ENCODE measurements at places on chromosomes 12 and 14.

- H3K27ac ChIP-seq = no peak overlapping the region
- H3K4me3 ChIP-seq = no peak overlapping the region
- H3K36me3 ChIP-seq = no peaks in the 10 kb centered on the region
- no peaks in the 10 kb centered on the region for H3K4me1 ChIP-seq
- no peaks in the 10 kb centered on the region for H3K27me3 ChIP-seq
Observed at GRCh38 chr14:33709711-33710110, 241.2 kb downstream of the EGLN3 start.

DNA sequence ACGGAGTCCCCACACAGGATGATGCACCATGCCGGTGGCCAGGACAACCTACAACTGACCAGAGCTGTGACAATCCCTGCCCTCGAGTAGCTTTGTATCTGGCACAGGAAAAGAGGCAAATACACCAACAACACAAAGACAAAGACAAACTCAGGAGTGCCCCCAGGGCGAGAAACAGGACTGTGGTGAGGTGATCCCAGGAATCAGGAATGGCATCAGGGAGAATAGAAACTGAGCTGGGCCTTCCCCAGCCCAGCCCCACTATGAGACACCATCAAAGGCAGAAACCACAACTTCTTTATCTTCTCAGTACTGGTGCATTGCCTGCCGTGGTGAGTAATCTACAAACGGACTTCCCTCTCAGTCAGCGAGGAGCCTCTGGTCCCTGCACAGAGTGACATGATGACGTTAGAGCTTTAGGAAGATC lies 157.7 kb downstream of the TTC7B start:
- H3K27me3 ChIP-seq = no peaks in the 10 kb centered on the region
- H3K4me3 ChIP-seq = no peak overlapping the region
- no peak for DNase-seq

DNA sequence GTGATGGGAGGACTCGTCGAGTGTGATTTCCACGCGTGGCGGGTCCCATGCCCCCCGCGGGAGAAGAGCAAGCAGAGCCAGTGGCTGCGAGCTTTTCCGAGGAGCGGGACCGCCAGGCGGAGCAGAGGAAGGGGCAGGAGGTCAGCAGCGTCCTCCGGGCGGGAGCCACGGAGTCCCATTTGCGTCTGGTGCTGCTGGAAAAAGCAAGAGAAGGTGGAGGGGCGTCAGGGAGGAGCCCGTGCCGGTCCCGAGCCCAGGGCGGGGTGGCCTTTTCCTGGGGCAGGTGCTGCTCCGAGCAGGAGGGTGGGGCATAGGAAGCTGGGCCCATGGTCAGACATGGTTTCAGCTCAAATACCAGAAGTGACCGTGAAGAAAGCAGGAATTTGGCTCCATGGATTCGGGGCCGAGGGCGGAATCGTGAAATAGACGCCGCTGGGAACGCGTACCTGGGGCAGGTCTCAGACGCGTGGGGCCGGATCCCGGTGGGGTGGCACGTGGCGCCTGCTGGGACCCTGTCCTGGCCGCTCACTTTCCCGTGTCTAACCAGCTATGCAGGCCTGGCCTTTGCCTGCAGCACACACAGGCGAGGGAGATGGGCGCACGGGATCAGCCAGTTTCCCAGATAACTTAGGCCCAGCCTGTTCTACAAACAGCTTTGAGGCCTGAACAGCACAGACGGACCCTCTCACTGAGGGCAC lies 60.0 kb downstream of the GALNT9 start:
- H3K36me3 ChIP-seq = no peaks in the 10 kb centered on the region
- no peak overlapping the region for H3K4me3 ChIP-seq
- H3K27me3 ChIP-seq = no peaks in the 10 kb centered on the region
- no peak overlapping the region for H3K27ac ChIP-seq
- H3K4me1 ChIP-seq = no peaks in the 10 kb centered on the region

- H3K27me3 ChIP-seq = no peaks in the 10 kb centered on the region
- no peak for DNase-seq
- H3K4me1 ChIP-seq = no peaks in the 10 kb centered on the region
- H3K27ac ChIP-seq = no peak overlapping the region
Observed at GRCh38 chr14:95281560-95282176, 38.0 kb downstream of the CLMN start.

- H3K4me3 ChIP-seq = peak overlapping the region; percentile 93
- peak overlapping the region; percentile 100 for H3K27ac ChIP-seq
- H3K27me3 ChIP-seq = no peaks in the 10 kb centered on the region
- DNase-seq = no peak
- no peaks in the 10 kb centered on the region for H3K36me3 ChIP-seq
Observed at GRCh38 chr14:39266525-39266870, 32.8 kb downstream of the MIA2 start.

DNA sequence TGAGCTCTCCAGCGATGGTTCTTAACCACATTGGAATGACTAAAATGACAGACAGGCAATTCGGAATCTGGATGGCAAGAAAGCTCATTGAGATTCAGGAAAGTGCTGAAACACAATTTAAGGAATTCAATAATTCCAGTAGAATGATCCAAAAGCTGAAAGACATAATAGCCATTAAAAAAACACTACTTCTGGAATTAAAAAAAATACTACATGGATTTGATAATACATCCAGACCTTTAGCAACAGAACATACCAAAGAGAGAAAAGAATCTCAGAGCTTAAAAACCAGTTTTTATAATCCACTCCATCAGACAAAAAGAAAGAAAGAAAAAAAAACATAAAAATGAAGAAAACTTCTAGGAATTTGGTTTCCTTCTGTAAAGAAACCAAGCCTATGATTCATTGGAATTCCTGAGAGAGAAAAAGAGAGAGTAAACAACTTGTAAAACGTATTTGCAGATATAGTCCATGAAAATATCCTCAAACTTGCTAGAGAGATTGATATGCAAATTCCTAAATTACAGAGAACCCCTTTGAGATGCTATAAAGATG lies 52.8 kb downstream of the SLCO1B1 start:
- no peak overlapping the region for H3K4me3 ChIP-seq
- no peaks in the 10 kb centered on the region for H3K36me3 ChIP-seq
- H3K27ac ChIP-seq = no peak overlapping the region

DNA sequence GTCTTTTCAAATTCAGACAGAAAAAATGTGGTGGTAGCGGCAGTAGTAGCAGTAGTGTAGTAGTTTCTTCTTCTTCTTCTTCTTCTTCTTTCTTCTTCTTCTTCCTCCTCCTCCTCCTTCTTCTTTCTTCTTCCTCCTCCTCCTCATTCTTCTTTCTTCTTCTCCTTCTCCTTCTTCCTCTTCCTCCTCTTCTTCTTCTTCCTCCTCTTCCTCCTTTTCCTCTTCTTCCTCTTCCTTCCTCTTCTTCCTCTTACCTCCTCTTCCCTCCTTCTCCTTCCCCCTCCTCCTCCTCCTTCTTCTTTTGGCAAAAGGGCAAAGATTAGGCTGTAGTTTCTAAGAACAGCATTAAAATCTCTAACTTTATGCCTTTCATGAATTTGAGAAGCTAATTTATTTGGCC lies 59.6 kb upstream of the INSM2 start:
- no peak for DNase-seq
- H3K4me3 ChIP-seq = no peak overlapping the region
- H3K4me1 ChIP-seq = no peaks in the 10 kb centered on the region

GRCh38 chr12:67586951-67587350 lies 61.6 kb upstream of the DYRK2 start:
- no peak overlapping the region for H3K4me3 ChIP-seq
- H3K4me1 ChIP-seq = no peaks in the 10 kb centered on the region
- H3K27ac ChIP-seq = no peak overlapping the region
- no peaks in the 10 kb centered on the region for H3K27me3 ChIP-seq
- H3K36me3 ChIP-seq = no peaks in the 10 kb centered on the region
- no peak for DNase-seq

DNA sequence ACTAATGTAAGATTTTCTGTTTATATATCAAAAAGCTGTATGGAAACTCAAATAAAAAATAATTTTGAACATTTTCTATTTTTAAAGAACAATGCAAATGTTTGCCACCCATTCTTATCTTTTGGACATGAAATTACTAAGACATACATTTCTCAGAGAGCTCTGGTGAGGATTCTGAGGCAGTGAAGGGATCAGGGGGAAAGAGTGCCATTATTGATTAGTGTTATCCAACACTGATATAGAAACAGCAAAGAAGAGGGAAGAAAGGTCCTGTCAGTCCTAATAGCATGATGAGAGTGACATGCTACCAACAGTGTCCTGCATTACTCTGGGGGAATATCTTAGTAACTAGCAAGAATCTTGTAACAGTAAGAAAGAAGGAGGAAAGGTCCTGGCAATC lies 282.2 kb downstream of the RPL10L start:
- H3K36me3 ChIP-seq = no peaks in the 10 kb centered on the region
- H3K4me1 ChIP-seq = no peaks in the 10 kb centered on the region
- no peak overlapping the region for H3K4me3 ChIP-seq
- no peaks in the 10 kb centered on the region for H3K27me3 ChIP-seq
- no peak overlapping the region for H3K27ac ChIP-seq
- no peak for DNase-seq

GRCh38 chr12:106131676-106132075 lies 7.1 kb downstream of the NUAK1 start:
- peaks cover 60% of the 10 kb centered on the region for H3K4me1 ChIP-seq
- no peak overlapping the region for H3K4me3 ChIP-seq
- H3K27me3 ChIP-seq = no peaks in the 10 kb centered on the region
- peak overlapping the region; percentile 56 for H3K27ac ChIP-seq
- H3K36me3 ChIP-seq = no peaks in the 10 kb centered on the region

DNA sequence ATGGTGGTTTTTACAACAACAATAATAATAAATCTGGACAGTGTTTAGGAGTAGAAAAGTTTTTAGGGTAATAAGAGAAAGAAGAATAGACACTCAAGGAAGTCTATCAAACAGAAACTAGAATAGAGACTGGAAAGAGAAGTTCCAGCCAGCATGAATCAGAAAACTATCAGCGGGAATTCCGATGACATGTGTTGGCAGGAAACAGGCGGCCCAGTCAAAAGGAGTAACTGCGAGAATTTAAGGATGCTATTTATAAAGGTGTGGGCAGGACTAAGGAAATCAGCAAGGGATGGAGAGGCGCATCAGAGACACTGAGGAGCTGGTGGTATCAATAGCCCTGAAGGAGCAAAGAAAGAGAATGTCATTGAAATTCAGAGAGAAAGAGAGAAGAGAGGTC lies 89.9 kb downstream of the TBX5 start:
- peaks cover 30% of the 10 kb centered on the region for H3K4me1 ChIP-seq
- no peaks in the 10 kb centered on the region for H3K27me3 ChIP-seq
- no peak overlapping the region for H3K4me3 ChIP-seq
- H3K36me3 ChIP-seq = no peaks in the 10 kb centered on the region
- no peak for DNase-seq

DNA sequence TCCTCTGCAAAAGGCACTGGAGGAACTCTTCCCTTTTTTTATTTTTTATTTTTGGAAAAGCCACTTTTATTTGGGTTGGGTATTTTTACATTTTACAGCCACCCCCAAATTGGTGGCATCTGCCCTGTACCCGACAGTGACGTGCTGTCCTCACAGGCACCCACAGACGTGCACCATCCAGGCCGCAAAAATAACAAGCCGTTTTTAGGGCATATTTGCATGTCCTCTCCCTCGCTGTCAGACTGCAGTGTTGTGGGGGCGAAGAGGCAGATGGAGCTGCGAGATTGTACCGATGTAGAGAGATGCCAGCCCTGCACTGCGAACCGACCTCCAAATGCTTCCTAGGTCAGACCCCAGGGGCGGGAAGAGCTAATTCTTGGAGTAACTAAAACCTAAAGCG lies 12.2 kb downstream of the JDP2 start:
- H3K27ac ChIP-seq = no peak overlapping the region
- no peak overlapping the region for H3K4me3 ChIP-seq
- DNase-seq = no peak
- H3K4me1 ChIP-seq = peaks cover 6% of the 10 kb centered on the region

- H3K4me1 ChIP-seq = no peaks in the 10 kb centered on the region
- H3K27me3 ChIP-seq = no peaks in the 10 kb centered on the region
- H3K27ac ChIP-seq = no peak overlapping the region
- DNase-seq = no peak
- no peaks in the 10 kb centered on the region for H3K36me3 ChIP-seq
Observed at GRCh38 chr14:70828188-70828587, 18.9 kb upstream of the MAP3K9 start.

DNA sequence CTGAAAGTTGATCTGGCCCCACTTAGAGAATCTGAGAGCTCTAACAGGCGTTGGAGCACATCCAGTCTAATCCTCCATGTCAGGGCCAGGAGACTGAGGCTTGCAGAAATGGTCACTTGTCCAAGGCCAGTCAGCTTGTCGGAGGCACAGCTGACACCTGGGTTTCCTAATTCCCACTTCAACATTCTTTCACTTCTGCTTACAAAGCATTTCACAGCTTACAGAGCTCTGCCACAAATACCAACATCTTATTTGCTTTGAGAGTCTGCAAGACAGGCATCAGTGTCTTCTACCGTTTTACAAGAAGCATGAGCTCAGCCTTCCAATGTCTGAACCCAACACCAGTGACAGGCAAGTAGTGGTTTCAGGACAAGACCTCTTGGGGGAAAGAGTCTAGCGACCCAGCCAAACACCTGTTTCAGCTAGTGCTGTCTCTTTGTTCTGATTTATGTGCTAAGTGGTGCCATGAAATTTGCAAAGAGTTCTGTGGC lies 31.8 kb downstream of the ISCA2 start:
- peaks cover 78% of the 10 kb centered on the region for H3K36me3 ChIP-seq
- H3K27me3 ChIP-seq = no peaks in the 10 kb centered on the region
- H3K4me3 ChIP-seq = no peak overlapping the region
- peak overlapping the region; percentile 67 for H3K27ac ChIP-seq

GRCh38 chr12:104295954-104296353 lies 7.6 kb upstream of the EID3 start:
- H3K4me1 ChIP-seq = peaks cover 7% of the 10 kb centered on the region
- H3K27me3 ChIP-seq = no peaks in the 10 kb centered on the region
- H3K27ac ChIP-seq = peak overlapping the region; percentile 60
- H3K36me3 ChIP-seq = peaks cover 88% of the 10 kb centered on the region

DNA sequence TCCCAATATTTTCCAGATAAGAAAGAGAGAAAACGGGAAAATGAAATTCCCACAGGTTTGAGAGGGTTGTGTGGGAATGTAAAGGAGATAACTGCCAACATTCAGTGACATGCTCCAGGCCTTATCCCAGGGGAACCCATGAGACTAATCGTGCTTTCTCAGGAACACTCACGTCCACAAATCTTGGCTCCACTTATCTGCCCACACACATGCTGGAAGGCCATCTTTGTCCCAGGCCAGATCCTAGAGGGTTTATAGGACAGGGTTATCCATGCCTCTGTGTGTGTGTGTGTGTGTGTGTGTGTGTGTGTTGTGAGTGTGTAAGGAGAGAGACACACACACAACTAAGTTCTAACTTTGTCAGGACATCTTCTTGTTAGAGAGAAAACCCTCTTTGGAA lies 182.2 kb upstream of the E2F7 start:
- no peak for DNase-seq
- H3K36me3 ChIP-seq = no peaks in the 10 kb centered on the region

DNA sequence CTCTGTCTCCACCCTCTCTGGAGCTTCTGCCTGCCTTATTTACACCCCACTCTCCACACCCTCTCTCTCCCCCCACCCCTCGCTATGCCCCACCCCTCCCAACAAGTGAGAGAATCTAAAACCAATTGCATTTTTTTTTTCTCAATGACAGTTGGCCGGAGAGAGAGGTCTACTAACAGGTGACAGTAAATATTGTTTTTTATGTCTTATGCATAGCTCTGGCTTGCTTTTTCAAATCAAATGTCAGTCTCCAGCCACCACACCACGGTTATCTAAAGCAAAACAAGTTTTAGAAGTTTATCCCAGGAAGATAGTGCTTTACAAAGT lies at the start of gene KCNC2:
TSS of gene KCNC2 (minus strand) at position 28 of the 327 bp plus-strand sequence.
- DNase-seq = no peak
- H3K4me1 ChIP-seq = no peaks in the 10 kb centered on the region
- no peaks in the 10 kb centered on the region for H3K36me3 ChIP-seq
- peak within 1 kb of the TSS; percentile 7 for H3K4me3 ChIP-seq
- H3K27me3 ChIP-seq = peaks cover 6% of the 10 kb centered on the region

GRCh38 chr14:72610831-72611200 lies 283.1 kb downstream of the DPF3 start:
- H3K4me3 ChIP-seq = no peak overlapping the region
- no peaks in the 10 kb centered on the region for H3K4me1 ChIP-seq
- H3K27me3 ChIP-seq = no peaks in the 10 kb centered on the region

GRCh38 chr14:53855127-53855526 lies 101.5 kb downstream of the BMP4 start:
- H3K36me3 ChIP-seq = no peaks in the 10 kb centered on the region
- no peak for DNase-seq
- H3K4me3 ChIP-seq = no peak overlapping the region

Measured in ascending aorta (tissue), 2 donors.